ENCODE measurements at places on chromosomes 11 and 22.

GRCh38 chr22:50306753-50307749 lies at the start of gene PLXNB2:
PLXNB2 (minus strand) TSS chr22:50307646; CDS start chr22:50290584, 17,062 bp downstream.
- peak; percentile 87 for DNase-seq

DNA sequence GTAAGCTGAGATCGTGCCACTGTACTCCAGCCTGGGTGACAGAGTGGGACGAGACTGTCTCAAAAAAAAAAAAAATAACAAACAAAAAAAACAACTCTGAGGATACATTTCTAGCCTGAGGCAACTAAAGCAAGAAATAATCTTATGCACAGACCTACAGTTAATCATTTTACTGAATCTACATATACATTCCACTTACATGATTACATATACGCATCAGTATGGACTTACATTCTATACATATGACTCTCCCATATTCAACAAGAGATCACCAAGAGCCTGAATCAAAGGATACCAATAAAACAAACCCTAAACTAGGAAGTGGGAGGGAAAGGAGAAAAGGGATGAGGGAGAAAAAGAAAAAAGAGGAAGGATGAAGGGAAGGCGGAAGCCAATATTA lies 1.1 kb downstream of the ALG8 start:
- no peak for DNase-seq

DNA sequence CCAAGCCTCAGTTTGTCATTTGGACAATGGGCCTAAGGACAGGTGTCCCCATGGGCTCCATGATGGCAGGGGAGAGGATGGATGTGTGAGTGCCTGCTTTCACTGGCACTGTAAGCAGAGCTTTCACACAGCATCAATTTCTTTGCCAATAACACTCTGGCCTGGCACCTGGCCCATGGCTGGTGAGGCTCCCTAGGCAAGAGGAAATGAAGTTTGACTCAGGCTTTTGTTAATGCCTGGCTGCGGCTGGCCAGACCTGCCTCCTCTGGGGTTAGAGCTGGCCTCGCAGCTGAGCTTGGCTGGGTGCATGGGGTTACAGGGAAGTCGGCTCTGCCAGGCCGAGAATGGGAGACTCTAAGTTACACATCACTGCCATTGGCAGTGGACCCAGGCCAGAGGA lies 30.0 kb upstream of the SEZ6L start:
- DNase-seq = no peak

DNA sequence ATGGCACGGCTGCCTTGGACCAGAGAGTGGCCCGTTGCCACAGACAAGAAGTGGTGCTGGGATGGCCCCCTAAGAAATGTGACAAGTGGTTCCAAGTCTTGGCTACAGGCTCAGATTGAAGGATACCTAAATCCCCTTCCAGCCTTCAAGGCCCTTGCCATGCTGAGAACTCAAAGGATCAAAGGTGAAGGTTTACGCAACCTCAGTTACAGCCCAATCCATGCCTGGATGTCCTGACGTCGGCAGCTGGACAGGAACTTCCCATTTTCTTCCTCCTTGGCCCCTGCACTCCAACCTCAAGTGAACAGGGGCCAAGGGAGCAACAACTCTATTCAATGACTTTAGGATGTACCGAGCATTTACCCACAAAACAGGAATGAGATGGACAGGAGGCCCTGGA lies 95.4 kb downstream of the DHCR7 start:
- DNase-seq = no peak

- no peak for DNase-seq
Observed at GRCh38 chr11:3162410-3163240, 2.5 kb downstream of the OSBPL5 start.

- DNase-seq = no peak
Observed at GRCh38 chr11:47359586-47359985, 7.1 kb upstream of the MYBPC3 start.

GRCh38 chr11:35968386-35969088 lies 24.7 kb downstream of the LDLRAD3 start:
- peak; percentile 29 for DNase-seq

DNA sequence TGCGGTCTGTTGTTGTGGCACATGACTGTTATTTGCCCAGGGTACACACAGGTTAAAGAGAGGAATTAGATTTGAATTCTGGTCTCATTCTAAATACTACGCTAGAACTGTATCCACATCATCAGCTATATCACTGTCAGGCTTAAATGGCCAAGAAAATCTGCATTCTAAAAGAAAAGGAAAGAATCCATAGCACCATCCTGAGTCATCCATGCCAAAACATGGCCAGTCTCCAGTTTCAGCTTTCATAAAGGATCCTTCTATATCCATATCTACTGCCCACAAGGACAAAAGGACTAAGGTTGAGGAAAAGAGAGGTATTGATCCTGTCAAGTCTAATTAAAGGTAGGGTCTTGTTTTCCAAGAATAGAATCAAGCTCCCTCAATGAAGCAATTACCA lies 73.6 kb upstream of the GDPD4 start:
- DNase-seq = peak; percentile 6

DNA sequence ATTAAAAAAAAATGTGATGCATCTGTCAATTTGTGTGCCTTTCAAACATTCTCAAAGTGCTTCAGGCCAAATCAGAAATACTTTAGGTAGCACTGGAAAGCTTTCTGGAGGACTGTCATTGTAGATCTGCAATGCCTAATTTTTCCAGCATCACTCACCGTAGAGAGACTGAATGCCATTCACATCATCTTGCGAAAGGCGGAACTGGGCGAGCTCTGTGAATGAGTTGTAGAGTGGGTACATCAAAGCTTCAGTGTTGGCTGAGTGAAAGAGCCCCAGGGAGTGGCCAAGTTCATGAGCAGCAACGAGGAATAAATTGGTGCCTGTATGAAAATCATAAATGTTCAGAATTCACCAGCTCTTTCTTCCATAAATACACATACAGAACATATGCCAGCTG lies 4.0 kb downstream of the MMP10 start:
- DNase-seq = no peak

DNA sequence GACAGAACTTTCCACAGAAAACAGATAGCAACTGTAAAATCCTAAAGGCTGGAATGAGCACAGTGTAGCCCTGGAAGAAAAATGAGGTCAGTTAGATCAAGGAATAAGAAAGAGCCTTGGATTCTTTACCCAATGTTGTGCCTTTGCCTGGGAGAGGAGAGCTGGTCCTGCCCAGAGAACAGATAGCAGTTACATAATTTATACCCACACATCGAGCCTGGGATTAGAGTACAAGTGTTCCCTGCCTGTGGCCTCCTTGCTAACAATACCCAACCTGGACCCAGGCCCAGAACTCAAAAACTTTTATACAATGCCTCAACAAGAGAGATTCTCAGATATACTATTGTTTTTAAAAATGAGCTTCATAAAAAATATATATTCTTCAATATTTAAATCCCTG lies 1998.4 kb downstream of the LRRC4C start:
- no peak for DNase-seq

All from fibroblast of gingiva (primary cell).